Peyer's patch (tissue), 4 donors: ENCODE measurements at places on chromosomes 6 and 20. TPM values are rescaled to one million over a fixed set of nuclear protein-coding genes. Genes with fewer than 3 reads are reported as not detected.

GRCh38 chr6:98295515-98296175, 538.7 kb upstream of the POU3F2 start:
- H3K4me3 ChIP-seq: no peak overlapping the region
- H3K27me3 ChIP-seq: no peaks in the 10 kb centered on the region
- no peak for DNase-seq
- H3K27ac ChIP-seq: no peak overlapping the region
- H3K4me1 ChIP-seq: no peaks in the 10 kb centered on the region
- no peaks in the 10 kb centered on the region for H3K36me3 ChIP-seq

Gene TPD52L1
- total RNA-seq: 39.6 TPM

DNA sequence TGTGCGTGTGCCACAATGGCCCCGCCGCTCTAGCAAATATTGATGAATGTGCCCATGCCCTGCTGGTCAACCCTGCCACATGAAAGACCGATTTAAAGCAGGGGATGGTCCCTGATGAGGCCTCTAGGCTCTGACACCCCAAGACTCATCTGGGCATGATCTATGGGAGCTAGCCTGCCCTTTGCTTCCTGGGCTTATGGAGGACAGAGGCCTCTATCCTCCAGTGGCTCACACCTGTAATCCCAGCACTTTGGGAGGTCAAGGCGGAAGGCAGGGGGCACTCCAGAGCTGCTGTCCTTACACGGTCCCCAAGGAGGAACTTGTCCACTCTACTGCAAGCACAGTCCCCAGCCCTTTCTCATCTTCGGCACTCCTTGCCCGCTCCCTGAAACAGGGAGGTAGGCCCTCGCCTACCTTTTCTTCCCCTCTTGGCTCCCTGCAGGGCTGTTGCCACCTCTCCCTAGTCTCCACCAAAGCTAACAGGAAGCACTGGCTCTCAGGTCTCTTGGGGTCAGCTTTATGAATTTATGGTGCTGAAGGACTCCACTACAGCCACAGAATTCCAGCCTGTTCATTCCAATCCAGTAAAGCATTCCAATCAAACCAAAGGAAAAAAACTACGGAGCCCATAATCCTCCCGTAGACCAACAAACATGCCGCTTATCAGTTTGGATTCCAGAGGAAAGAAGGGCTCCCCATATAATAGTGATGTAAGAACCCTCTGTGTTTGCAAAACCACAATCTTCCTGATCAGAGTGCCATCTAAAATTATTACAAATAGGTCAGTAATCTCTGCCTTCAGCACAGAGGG, 48.7 kb upstream of the FOXQ1 start:
- no peak overlapping the region for H3K27ac ChIP-seq
- no peaks in the 10 kb centered on the region for H3K27me3 ChIP-seq
- H3K4me3 ChIP-seq: no peak overlapping the region

Gene BTNL2
- total RNA-seq: not detected

DNA sequence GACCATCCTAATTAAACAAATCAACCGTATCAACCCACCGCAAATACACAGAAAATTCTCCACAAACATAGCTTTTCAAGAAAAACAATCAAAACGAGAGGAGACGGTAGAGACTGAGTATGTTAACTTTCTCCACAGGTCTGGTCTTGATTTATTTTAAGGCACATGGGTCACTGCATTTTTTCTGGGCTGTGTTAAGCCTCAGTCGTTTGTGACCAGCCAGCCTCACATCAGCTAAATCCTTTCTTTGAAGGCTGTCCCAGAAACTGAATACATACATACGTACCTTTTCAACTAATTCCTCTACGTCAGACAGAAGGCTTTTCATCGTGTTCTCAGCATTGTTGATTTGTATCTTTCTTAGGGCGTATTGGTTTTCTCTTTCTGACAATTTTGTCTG, 69.4 kb downstream of the LAMA4 start:
- H3K4me1 ChIP-seq: peaks cover 2% of the 10 kb centered on the region
- no peaks in the 10 kb centered on the region for H3K36me3 ChIP-seq
- H3K4me3 ChIP-seq: no peak overlapping the region
- DNase-seq: no peak
- H3K27me3 ChIP-seq: no peaks in the 10 kb centered on the region

- H3K36me3 ChIP-seq: no peaks in the 10 kb centered on the region
- no peak for DNase-seq
- no peaks in the 10 kb centered on the region for H3K27me3 ChIP-seq
- no peak overlapping the region for H3K27ac ChIP-seq
These were observed 88.1 kb downstream of the GRM4 start for GRCh38 chr6:34057790-34058189.

- DNase-seq: no peak
- no peak overlapping the region for H3K27ac ChIP-seq
- no peaks in the 10 kb centered on the region for H3K27me3 ChIP-seq
- peaks cover 18% of the 10 kb centered on the region for H3K4me1 ChIP-seq
- no peaks in the 10 kb centered on the region for H3K36me3 ChIP-seq
These were observed 12.7 kb upstream of the SPAG4 start for GRCh38 chr20:35602851-35603495.

DNA sequence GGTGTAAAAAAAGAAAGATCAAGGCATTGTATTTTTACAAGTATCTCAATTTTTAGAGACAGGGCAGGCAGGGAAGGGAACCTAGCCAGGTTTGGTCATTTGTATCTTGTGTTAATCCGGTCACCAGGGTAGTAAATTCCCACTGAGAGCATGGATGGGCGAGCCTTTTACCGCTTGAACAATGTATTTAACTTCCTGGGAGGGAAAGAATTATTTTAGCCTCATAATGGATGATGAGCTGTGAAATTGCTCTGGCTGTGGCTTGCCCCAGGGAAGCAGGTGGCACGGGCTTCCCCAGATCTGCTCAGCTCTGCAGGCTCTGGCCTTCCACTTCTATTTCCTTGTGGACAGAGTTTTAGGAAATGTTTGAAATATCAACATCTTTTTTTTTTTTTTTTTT, 72.9 kb downstream of the TOX2 start:
- no peaks in the 10 kb centered on the region for H3K36me3 ChIP-seq
- DNase-seq: no peak
- no peaks in the 10 kb centered on the region for H3K27me3 ChIP-seq
- H3K4me1 ChIP-seq: peaks cover 18% of the 10 kb centered on the region
- no peak overlapping the region for H3K27ac ChIP-seq
- no peak overlapping the region for H3K4me3 ChIP-seq

Gene ECT2L
- total RNA-seq: not detected

DNA sequence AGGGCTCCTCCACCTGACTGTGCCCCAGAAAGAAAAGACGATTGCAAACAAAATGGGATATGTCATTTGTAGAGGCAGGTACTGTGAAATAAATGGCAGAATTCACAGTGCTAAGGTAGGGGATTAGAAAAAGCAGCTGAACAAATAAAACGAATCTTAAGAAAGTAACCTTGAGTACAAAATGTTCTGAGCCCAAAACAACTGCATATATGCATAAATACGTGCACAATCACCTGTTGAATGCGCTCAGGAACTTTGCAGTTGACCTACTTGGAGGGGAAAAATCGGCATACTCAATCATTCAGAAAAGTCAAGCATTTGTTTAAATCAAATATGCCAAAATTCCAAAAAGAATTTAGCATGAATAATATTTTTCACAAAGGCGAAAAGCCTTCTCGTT, 772.1 kb upstream of the FLRT3 start:
- DNase-seq: no peak
- no peak overlapping the region for H3K4me3 ChIP-seq
- no peaks in the 10 kb centered on the region for H3K36me3 ChIP-seq
- H3K4me1 ChIP-seq: no peaks in the 10 kb centered on the region
- no peak overlapping the region for H3K27ac ChIP-seq

DNA sequence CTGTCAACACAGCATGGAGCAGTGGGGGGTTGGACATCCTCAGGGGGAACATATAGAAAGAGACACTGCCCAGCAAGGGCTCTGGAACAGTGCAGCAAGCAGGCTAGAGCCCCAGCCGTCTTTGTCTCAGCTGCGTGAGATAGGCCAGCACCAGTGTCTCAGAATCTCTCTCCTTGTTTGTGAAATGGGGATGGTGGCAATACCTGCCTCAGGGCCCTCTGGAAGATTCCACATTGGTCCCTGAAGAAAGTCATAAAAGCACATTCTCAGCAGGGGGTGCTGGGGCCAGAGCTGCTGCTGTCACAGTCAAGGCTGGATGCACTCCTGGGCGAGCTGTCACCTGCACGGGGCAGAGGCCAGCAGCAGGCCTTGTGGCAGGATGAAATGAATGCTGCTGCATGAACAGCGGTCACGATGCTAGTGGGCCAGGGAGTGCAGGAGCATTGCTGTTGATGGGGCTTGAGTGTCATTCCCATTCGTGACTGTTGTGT, 121.7 kb downstream of the SYCP2 start:
- DNase-seq: no peak
- no peaks in the 10 kb centered on the region for H3K27me3 ChIP-seq
- no peak overlapping the region for H3K27ac ChIP-seq
- H3K4me3 ChIP-seq: no peak overlapping the region
- no peaks in the 10 kb centered on the region for H3K4me1 ChIP-seq
- H3K36me3 ChIP-seq: no peaks in the 10 kb centered on the region

DNA sequence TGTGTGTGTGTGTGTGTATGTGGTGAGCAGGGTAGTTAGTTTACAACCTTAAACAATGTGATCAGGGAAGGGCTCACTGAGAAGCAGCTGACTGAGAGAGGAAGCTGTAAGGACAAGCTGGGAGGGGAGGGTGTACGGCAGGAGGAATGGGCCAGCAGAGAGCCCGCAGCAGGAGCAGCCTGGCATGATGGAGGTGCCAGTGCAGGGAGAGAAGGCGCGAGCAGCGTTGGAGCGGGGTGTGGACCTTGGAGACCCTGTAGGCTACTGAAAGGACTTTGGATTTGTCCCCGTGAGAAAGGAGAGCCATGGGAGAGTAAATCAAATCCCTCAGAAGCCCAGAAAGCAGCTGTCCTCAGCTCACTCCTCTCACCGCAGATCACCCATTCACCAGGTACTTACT, 18.5 kb downstream of the FAM209B start:
- H3K4me1 ChIP-seq: no peaks in the 10 kb centered on the region
- DNase-seq: no peak

DNA sequence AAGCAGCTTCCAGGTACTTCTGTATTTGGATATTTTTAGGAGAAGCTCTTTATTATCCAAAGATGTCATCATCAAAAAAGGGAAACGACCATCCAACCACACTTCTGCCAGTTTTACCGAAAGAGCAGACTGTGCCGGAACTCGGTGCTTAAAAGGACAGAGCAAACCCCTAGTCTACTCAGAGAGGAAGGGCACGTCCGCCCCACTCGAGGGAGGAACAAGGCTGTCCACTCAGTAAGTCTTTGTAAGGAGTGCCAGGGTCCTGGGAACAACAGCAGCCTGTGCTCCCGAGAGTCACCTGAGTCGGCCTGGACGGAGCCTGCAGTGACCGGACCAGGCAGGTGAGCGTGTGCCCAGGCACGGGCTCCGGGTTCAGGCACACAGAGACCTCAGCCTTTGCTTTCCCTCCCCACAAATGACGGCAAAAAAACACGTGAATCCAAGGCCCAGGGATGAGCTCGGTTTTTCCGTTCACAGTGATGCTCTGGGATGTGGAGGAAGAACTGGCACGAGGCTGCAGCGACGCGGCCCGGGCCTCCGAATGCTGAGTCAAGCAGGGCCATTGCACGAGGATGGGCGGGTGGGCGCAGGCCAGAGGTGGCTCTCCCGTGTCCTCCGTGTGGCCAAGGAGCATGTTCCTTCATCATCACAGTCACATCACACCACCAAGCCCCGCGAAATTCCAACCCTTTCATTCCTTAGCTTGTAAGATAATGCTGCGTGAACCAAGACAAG, 17.4 kb upstream of the SLCO4A1 start:
- H3K27ac ChIP-seq: peak overlapping the region; percentile 92
- no peaks in the 10 kb centered on the region for H3K36me3 ChIP-seq
- no peak overlapping the region for H3K4me3 ChIP-seq
- H3K4me1 ChIP-seq: peaks cover 21% of the 10 kb centered on the region
- DNase-seq: no peak

DNA sequence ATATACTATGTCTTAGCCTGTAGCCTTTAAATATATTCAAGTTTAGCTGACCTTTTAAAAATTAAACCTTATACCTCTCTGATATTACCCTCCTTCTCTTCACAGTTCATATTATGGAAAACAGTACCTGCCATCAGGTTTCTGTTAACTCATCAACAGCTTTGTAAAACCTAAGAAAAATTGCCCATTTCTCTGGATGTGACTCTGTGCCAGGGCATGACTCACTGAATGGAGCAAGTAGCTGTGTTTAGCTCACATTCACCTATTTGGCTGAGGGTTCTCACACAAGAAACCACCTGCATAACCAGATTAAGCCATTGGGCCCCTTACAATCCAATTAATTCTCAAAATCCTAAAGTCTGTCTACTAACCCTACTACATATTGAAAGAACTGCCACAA, 678.8 kb upstream of the MARCKS start:
- H3K4me3 ChIP-seq: no peak overlapping the region
- no peak overlapping the region for H3K27ac ChIP-seq
- DNase-seq: no peak
- no peaks in the 10 kb centered on the region for H3K27me3 ChIP-seq
- no peaks in the 10 kb centered on the region for H3K36me3 ChIP-seq

Gene SLC22A16
- not detected for total RNA-seq

Gene SFTA2
- total RNA-seq: not detected

DNA sequence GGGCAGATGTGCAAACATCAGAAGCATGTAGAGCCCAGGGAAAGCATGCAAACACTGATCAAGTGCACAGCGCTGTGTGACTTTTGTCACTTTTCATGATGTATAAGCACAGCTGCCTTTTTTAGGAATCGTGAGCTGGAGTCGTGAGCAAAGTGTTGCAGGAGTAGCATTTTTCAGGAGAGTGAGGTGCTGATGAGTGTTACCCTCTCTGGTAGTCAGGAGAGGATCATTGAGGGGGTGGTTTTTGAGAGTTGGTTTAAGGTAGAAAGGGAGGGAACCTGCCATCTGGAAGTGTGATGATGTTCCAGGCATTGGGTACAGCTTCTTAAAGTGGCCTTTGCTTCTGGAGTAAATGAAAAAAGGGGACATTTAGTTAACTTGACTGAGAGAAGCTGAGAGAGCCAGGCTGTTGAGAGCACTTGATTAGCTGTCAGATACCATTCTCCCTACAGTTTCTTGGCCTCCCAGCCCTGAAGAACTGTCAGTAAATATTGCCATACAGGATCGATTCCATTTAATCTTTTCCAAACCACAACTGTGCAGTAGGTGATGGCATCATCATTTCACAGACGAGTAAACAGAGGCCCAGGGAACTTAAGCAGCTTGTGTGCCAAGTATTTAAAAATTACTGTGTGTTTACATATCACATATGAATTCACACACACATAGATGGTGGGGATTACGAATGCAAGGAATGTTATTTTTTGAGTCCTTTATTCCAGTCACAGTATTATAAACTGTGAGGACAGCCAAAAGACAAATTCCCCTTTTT, 28.9 kb downstream of the TPD52L1 start:
- H3K4me1 ChIP-seq: no peaks in the 10 kb centered on the region
- no peaks in the 10 kb centered on the region for H3K36me3 ChIP-seq
- no peak overlapping the region for H3K27ac ChIP-seq
- H3K27me3 ChIP-seq: no peaks in the 10 kb centered on the region
- no peak overlapping the region for H3K4me3 ChIP-seq
